MCF 10A (cell line): ENCODE measurements at places on chromosomes 11 and 22. TPM values are rescaled to one million over a fixed set of nuclear protein-coding genes. Genes with fewer than 3 reads are reported as not detected.

- DNase-seq = peak; percentile 49
These were observed 9.0 kb upstream of the VPREB1 start for GRCh38 chr22:22235558-22235957.

DNA sequence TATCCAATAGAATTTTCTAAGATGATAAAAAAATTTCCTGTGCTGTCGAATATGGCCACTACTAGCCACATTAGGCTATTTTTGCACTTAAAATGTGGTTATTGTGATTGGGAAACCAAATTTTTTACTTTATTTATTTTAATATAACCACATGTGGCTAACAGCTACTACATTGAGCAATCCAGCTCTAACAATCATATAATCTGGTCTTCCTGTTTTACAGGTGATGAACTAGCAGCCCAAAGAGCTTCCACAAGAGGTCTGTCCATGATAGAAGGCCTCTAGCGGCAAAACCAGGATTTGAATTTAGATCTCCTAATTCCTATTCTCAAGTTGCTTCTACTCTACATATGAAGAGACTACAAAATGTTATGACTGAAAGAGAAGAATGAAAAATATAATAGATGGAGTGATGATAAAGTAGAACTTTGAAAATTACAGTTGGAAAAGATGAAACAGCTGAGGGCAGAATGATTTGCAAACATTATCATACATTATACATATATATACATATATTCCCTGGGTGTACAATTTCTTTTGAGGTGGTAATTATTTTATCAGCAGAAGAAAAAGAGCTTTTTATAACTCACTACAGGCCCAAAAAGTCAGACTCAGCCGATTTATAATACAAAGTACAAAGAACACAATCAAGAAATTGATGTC, 363.5 kb upstream of the PITPNB start:
- DNase-seq = peak; percentile 10

DNA sequence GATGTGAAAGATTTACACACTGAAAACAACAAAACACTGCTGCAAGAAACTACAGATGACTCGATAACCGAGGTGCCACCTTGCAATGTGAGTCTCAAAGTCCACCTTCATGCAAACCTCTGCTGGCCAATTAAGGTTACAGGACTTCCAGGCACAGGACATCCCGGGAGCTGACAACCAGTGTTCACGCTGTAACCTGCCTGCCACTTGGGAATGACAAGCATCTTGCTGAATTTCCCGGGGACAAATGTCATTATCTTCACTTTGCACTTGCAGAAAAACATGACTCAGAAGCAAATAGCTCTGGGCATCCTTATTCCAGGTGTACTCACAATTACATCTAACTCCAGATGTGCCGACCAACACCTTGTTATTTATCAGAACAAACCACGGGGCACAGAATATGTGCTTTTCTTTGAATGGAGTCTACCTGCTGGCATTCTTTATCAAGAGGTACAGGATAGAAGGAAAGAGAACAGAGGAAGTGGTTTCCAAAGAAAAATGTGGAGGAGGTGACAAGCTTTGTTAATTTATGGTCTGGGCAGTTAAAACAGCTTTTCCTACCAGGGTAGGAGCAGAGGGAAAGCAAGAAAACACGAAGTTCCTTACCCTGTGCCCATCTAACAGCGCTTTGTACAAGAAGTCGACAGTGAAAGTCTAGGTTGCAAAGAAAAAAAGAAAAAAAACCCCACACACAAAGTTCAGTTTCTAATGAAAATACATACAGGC, 72.3 kb downstream of the SHANK2 start:
- no peak for DNase-seq

DNA sequence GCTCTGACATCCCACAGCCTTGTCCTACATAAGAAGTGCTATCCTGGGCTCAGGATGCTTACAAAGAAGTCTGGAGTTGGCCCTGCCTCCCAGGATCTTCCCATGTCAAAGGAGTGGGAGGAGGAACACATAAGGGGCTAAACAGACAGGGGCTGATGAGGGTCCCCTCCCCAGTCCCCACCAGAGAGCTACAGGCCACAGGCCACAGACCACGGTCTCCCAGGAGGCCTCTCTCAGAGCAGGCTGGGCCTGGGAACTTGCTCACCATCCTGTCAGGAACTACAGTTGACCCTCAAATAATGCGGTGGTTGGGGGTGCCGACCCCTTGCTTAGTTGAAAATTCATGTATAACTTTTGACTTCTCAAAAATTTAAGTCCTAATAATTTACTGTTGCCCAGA, 315.5 kb downstream of the NTM start:
- no peak for DNase-seq

DNA sequence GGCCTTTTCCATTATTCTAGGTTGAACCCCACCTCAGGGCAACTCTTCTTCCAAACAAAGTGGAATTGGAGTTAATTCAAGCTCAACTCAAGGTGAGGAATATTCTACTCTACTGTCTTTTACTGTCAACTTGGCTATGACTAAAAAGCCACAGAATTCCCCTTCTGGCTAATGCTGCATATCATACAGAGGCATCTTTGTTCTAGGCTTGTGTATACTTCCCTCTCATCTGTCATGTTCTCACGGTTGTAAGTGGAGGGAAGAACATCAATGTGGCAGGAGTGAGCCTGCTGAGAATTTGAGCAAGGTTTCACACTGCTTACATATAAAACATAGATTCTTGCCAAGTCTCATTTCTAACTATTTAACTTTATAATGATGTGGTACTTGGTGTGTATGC, 921.4 kb upstream of the CNTN5 start:
- DNase-seq = no peak

- no peak for DNase-seq
These were observed 16.0 kb downstream of the PLCB3 start for GRCh38 chr11:64267207-64267945.

- no peak for DNase-seq
These were observed 583 bp downstream of the FGF4 start for GRCh38 chr11:69774354-69775162.

The DDX6 gene
- 111 and 143 TPM in 2 replicates for total RNA-seq

The NPAS4 gene
- not detected in 2 replicates for total RNA-seq

The C11orf86 gene
- total RNA-seq = not detected in 2 replicates

The LDHAL6A gene
- not detected in 2 replicates for total RNA-seq

The BIRC3 gene
- total RNA-seq = 91.6 and 124 TPM in 2 replicates
